ENCODE measurements at places on chromosomes 1 and 21.

- no peak for DNase-seq
Measured at GRCh38 chr1:165452336-165453130, 7.6 kb upstream of the RXRG start.

DNA sequence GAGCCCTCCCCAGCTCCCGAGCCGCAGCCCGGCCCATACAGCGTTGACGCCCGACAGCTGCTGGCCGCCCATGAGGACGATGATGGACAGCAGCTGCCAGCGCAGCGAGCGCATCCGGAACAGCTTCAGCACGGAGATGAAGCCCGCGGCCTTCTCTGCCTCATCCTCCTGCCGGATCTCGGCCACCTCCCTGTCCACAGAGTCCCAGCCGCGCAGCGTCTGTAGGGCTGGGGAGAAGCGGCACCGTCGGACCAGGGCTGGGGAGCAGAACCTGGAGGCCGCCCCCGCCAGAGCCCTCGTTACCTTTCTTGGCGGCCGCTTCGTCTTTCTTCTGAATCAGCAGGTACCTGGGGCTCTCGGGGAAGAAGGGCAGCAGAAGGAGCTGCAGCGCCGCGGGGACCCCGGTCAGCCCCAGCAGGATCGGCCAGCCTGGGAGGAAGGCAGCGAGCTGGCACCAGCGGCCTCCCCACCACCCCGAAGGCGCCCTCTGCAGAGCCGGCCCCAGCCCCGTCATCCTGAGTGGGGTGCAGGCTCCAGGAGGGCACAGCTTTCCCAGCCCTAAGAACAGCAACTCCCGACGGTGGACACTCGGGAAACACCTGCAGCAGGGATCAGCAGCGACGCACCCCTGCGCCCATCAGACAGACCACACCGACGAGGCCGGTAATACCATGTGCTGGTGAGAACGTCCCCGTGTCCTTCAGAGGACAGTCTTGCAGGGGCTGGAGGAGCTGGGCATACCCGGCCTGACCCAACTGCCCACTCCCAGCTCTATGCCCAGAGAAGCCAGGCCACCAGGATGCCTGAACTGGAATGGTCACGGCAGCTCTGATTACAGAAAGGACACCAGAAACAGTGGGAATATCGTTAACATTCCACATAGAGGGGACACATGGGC is 13.8 kb upstream of the SLC2A7 start:
- DNase-seq: peak; percentile 68

DNA sequence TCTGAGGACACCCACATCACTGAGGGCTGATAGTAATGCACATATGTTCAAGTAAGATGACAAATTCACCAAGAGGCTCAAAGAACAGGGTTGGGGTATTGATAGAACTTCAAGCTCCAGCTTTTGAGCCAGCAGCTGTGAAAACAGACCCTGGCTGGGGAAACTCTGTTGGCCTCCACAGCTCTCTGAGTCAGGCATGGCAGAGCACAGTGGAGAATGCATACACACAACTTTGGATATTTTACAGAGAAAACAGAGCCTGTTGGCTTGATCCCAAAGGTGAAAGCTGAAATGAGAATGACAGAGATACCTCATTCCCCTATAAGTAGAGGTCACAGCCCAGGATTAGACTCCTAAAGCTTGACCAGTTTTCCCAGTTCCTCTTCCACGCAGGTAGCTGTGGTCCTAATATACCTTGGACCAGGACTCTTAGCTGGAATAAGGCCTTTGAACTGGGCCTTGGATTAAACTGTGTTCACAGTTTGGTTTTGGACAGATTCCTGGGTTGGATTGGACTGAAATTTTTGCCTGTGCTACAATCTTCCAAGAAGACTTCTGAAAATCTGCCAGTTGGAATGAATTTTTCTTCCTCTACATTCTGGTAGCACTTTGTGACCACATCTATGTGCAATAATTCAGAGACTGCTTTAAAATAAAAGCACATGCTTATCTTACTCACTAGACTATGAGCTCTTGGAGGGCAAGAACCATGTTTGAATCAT is 101.6 kb upstream of the HMGB4 start:
- no peak for DNase-seq

- no peak for DNase-seq
Measured at GRCh38 chr1:59128784-59129227, 168.1 kb upstream of the FGGY start.

DNA sequence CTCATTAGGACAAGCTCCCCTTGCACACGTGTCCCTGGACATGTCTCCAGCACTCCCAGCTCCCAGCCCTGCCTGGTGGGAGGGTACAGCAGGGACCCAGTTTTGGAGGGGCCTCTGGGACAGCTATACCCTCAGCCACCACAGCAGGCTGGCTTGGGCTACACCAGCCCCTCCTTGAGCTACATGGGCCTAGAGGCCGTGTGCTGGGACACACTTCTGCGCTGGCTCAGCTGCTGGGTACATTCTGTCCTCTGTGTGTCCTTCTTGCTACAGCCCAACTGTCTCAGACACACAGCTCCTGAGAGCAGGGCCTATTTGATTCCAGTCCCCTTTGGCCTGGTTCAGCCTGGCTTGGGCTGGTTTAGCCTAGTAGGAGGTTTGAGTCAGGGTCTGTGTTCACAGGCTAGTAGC is 26.7 kb downstream of the DMAP1 start:
- no peak for DNase-seq

GRCh38 chr1:54199151-54199764 is 572 bp downstream of the CYB5RL start:
- DNase-seq: peak; percentile 57

- no peak for DNase-seq
Measured at GRCh38 chr1:229603371-229604005, 22.4 kb downstream of the TAF5L start.

- DNase-seq: no peak
Measured at GRCh38 chr1:30904191-30904961, 4.2 kb downstream of the SDC3 start.

GRCh38 chr1:5928714-5929400 is 63.4 kb downstream of the NPHP4 start:
- no peak for DNase-seq

GRCh38 chr1:212930986-212931678 is 19.2 kb upstream of the VASH2 start:
- no peak for DNase-seq

DNA sequence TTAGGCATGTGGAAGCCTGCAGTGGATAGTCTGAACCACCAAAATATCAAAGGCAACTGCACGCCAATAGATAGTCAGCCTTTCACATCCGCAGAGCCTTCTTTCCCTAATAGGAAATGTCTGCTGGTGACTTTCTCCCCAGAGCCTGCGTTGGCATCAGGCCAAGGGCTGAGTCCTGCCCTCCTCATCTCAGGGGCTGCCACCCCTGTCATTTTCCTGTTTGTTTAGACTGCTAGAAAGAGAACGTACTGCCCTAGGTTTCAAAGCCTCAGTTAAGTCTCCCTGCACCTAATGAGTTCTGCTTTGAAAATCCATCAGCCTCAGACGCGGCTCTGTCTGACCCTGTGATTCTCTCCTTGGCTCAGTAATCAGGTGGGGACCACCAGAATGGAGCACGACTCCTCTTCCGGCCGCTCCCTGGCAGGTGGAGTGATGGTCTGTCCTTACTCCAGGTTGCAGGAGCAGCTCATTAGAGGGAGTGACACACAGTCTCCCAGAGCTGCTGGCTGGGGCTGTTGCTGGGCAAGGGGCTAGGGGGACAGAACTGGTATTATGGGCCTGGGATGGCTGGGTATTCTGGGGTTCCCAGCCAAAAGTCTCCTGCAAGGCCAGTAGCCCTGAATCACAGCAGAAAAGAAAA is 27.3 kb downstream of the STUM start:
- DNase-seq: no peak

DNA sequence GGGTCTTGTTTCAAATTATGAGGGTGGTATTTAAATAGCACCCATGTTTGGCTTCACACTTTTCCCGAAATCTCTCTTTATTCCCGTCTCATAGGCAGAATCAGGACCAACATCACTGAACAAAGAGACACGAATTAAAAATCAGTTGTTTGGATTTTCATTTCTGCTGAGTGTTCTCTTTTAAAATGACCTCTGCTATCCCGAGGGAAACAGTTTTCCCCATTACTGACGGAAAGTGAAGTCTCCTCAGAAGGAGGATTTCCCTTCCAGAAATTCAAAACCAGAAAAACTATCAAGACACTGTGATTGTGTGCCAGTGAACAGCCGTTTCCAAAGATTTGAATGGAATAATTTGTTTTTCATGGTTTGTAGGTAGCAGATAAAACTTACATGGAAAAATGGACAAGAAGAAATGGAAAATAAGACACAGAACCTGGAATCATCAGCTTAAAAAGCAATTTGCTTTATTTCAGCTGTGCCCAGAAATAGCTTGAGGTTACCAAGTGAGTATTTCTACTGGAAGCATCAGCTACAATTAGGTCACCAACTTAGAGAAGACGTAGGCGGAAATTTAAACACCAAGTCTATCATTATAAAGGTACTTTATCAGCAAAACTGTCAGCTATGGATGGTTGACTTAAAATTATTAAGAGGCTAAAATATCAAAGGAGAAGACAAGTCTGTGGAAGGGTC is 68.5 kb downstream of the RUNX1 start:
- DNase-seq: no peak

DNA sequence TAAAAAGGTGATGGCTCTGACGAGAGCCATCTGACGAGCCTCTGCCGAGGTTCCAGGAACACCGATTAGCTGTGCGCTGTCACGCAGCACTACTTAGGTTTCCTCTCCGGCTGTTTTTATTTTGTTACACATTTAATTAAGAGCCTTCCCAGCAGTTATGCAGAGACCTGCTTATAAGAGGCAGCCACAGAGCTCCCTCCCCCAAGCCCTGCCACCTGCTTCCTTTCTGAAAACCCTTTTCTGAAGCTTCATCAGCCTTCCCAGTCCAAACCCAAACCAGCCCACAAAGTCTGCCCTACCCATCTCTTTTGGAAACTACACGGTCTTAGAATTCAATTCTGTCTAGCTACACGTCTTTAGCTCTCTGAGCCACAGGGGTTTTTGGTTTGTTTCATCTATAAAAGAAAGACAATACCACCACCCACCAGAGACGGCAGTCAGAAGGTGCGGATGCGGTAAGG is 49.1 kb downstream of the ERI3 start:
- DNase-seq: no peak

DNA sequence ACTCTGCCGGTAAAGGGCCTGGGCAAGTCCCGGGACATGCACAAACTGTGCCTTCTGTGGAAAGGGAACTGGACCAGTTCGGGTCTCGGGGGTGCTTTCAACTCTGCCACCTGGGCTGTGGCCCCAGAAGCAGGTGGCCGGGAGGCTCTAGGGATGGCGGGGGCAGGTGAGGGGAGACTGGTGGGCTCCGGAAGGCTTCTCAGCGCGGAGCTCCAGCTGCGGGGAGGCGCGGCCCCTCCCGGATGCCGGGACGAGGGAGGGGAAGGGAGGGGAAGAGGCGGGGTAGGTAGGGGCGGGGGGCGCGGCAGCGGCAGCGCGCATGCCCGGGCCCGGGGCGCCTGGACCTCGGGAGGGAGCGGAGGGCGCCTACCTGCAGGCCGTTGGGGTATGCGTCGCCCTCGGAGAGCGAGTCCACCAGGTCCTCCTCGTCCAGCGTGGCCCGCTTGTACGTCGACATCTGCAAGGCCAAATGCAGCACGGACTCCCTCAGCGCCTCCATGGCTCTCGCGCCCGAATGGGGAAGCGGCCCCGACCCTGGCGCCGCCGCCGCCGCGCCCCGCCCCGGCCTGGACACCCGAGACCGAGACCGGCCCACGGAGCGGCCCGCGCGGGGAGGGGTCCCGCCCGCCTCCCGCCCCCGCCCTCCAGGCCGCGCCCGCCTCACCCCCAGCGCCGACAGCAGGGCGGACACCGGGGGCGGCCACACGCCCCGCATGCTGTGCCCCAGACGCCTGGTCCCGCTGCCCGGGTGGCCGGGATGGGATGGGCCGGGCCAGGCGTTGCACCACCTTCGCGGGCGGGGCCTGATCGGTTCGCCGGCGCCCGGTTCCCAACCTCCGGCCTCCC is at the start of gene ECE1:
Gene ECE1 (minus strand): TSS at position 764 of the 846 bp plus-strand sequence. CDS start 49 bp downstream, at position 715.
- peak; percentile 85 for DNase-seq

GRCh38 chr1:2045468-2046173 is 4.6 kb upstream of the PRKCZ start:
- peak; percentile 37 for DNase-seq

DNA sequence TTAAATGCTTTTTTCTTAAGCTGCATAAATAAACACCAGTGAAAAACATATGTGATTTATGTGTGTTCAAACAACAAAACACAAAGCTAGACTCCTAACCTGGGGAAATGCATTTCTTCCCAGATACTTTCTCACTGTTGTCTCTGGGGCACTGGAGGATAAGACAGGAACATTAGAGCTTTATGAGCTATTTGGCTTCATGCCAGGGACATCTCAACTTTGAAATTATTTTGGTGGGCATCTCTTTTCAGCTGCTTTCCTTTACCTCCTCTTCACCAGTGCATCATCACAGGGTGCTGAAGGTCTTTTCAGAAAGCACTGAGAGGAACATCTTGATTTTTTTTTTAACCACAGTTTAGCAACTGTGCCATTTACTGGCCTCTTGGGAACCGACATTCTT is 212.9 kb downstream of the DNM3 start:
- no peak for DNase-seq

DNA sequence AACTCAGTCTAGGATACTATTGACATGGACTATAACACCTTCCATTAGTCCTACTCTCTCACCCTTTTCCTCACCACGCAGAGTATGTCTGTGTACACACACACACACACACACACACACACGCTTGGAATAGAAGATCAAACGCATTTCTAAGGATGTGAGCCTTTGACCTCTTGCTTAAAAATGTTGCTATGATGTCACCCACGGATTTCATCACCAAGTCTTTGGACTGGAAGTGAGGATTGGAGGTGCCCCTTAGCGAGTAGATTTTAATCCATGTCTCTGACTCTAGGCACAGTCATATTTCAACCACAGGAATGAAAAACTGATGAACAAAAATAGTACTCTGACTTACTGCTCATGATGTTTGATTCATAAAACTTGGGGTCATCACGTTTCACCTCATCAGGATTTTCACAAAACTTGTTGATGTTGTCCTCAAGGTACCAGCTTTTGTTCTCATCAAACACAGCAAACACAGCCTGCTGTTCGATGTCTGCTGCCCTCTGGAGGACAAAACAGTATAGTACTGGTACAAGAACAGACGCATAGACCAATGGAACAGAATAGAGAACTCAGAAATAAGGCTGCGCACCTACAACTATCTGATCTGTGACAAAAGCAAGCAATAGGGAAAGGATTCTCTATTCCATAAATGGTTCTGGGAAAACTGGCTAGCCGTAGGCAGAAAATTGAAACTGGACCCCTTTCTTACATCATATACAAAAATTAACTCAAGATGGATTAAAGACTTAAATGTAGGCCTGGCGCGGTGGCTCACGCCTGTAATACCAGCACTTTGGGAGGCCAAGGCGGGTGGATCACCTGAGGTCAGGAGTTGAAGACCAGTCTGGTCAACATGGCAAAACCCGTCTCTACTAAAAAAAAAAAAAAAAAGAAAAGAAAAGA is 39.9 kb downstream of the F5 start:
- no peak for DNase-seq

GRCh38 chr1:175797576-175797975 is 54.2 kb upstream of the TNR start:
- DNase-seq: no peak

GRCh38 chr1:219837274-219837993 is 90.9 kb downstream of the SLC30A10 start:
- no peak for DNase-seq

All from Right ventricle myocardium inferior (tissue), 1 donor.